Stimulated activated CD8-positive, alpha-beta memory T cell treated with anti-CD3 and anti-CD28 coated beads, Interleukin-7, amount 100 ng/mL, for 24 hours (primary cell): ENCODE measurements at places on chromosomes 13 and 19.

DNA sequence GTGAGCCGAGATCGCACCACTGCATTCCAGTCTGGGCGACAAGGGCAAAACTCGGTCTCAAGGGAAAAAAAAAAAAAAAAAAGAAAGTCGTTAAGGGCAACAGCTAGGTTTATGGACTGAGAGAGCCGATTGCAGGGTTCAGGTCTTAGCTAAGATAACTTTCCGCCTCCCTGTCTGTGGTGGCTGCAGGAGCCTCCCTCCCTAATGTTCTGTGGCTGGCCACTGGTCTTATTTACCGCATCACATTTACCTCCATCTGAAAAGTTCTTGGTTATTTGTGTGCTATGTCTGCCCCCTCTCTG is 722 bp upstream of the CRTC1 start:
- no peak for DNase-seq

- no peak for DNase-seq
These were observed 426.8 kb upstream of the SLITRK5 start for GRCh38 chr13:87244256-87244890.

DNA sequence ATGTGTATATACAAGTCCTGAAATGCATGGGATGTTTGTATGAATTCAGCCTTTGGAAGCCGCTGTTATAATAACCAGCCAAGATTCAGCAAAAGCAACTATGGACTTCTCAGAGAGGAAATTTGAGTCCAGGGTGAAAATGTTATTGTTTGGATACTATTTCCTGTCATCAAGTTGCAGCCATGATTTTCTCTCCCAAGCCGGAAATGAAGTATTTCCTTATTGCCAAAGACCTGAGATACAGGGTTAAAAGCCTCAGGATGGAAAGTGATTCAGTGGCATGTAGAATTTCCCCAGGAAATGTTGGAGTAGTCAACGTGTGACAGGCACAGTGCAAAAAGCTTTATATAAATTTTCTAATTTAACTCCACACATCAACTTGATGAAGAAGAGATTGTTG is 133.9 kb downstream of the IRS2 start:
- DNase-seq = no peak

GRCh38 chr13:113329656-113330312 is 32.7 kb downstream of the LAMP1 start:
- DNase-seq = no peak

DNA sequence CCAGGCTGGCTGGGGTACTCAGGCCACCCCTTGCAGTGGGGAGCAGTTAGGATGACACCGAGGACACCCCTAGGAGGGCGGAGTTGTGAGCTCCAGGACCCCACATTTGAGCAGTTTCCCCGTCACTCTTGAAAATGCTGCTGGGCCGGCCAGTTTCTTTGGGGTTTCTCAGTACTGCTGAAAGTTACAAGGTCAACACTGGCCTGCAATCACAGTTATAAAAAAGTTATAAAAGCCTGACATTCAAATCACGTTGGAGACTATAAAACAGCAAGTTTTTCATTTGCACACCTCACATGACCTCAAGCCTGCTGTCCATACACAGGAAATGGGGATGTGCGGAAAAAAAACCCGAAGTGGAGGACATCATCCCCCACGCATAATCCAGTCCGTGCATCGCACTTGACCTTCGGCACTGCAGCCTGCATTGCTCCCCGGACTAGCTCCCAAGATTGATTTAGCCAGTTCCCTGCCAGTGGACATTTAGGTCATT is 27.0 kb downstream of the DNM2 start:
- DNase-seq = no peak

- DNase-seq = no peak
These were observed 76.9 kb downstream of the SIPA1L3 start for GRCh38 chr19:37983916-37984315.

- DNase-seq = no peak
These were observed 20.9 kb downstream of the TFDP1 start for GRCh38 chr13:113605461-113605860.

DNA sequence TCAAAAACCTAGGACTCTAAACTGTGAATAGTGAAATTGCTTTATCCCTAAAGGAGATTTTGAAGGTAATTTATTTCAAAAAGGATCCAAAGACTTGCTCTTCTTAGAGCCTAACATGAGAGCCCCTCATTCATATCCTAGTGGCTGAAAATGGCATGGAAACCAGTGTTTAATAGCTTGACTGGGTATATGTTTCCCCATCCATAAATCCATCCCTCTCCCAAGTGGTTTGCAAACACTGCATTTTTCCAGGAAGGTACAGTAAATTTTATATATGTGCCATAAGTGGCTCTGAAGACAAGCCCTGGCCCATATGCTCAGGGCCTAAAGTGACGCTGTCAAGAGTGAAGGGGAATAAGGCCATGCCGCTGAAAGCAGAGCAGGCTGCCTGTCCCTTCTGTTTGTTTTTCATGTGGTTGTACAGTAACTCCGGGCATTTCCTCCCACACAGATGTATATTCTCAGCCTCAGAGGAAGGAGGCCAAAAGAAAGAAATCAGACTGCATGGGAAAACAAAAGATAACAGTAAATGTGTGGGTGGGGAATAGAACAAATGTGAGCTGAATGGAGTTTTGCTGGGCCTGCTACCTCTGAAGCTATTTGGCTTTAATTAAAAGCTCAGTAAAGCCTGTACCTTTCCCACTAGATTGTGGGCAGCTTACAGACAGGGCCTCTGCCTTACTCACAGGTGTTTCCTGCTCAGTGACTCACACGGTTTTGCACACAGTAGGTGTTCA is 181.9 kb downstream of the PCDH9 start:
- no peak for DNase-seq

DNA sequence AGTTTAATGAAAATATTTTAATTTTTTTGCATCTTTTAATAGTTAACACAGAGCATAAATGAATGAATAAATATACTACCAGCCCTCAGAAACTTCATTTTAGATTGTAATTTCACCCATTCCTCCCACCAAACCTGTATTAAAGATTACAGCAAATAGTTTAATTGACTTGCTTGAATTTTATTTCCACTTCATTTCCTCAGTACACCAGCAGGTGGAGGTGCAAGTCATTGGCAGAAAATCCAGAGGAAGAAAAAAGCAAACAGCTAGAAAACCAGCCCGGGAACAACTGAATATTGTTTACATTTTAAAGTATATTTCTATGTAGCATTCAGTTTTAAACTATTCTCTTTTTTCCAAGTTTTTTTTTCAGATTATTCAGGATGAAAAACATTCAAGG is 177.8 kb downstream of the OLFM4 start:
- DNase-seq = no peak

GRCh38 chr19:11018179-11018578 is 57.3 kb downstream of the SMARCA4 start:
- DNase-seq = no peak

GRCh38 chr13:36046672-36047071 is 84.5 kb downstream of the DCLK1 start:
- DNase-seq = no peak

DNA sequence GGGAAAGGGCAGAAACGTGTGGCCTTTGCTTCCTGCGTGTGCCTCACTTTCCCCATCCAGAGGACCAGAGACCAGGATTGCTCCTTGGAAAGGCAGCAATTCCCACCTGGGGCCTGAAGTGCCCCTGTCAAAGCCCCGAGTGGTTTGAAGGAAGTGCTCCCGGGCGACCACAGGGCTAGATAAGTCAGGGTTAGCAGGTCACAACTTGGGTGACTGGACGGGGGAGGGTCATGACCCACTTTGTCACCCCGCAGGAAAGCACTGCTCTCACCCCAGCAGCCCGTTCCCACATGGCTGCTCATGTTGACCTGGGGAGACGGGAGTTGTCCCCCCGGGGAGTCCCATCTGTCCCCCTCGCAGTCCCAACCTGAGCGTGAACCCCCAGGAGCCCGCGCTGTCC is 459 bp downstream of the PRAM1 start:
- DNase-seq = no peak

GRCh38 chr19:46744005-46744691 is 1.7 kb upstream of the FKRP start:
- no peak for DNase-seq

- no peak for DNase-seq
These were observed 9.5 kb downstream of the SSC5D start for GRCh38 chr19:55497763-55498162.

GRCh38 chr19:33719366-33720154 is 77.1 kb upstream of the KCTD15 start:
- no peak for DNase-seq

- DNase-seq = no peak
These were observed 15.0 kb downstream of the HAS1 start for GRCh38 chr19:51708811-51709210.

- no peak for DNase-seq
These were observed 214.5 kb downstream of the TDRD3 start for GRCh38 chr13:60611523-60611922.

DNA sequence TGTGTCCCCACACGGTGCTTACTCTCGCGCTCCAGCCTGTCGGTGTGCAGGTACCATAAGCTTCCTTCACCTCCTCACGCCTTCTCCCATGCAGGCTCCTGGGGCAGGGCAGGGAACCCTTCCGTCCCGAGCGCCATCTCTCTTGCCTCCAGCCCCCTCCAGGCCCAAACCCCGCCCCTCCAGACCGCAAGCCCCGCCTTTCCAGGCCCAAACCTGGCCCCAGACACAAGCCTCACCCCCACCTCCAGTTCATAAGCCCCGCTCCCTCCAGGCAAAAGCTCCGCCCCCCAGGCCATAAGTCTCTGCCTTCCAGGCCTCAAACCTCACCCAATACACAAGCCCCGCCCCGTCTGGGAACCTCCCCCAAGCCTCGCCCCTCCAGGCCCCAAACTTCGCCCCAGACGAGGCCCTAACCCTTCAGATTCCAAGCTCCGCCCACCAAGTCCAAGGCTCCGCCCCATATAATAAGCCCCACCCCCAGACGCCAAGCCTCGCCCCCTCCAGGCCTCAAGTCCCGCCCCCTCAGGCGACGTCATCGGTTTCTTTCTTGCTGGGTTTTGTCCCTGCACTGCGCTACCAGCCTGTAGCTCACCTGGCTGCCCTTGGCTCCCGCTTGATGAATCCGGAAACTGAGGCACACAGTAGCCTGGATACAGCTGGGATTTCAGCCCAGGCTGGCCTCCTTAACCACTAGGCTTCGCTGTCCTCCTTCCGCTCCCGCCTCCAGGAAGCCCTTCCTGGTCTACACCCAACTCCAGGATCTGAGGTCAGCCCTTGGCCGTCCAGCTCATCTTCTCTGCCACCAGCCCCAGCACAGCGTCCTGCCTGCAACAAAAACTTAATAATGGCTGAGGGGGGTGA is 16.1 kb downstream of the MKNK2 start:
- peak; percentile 48 for DNase-seq
